ENCODE measurements at places on chromosomes 6 and 20.

- no peak for DNase-seq
These were observed 25.0 kb downstream of the L3MBTL1 start for GRCh38 chr20:43532416-43533055.

GRCh38 chr6:3226042-3226441 lies 1.4 kb downstream of the TUBB2B start:
- DNase-seq: no peak

DNA sequence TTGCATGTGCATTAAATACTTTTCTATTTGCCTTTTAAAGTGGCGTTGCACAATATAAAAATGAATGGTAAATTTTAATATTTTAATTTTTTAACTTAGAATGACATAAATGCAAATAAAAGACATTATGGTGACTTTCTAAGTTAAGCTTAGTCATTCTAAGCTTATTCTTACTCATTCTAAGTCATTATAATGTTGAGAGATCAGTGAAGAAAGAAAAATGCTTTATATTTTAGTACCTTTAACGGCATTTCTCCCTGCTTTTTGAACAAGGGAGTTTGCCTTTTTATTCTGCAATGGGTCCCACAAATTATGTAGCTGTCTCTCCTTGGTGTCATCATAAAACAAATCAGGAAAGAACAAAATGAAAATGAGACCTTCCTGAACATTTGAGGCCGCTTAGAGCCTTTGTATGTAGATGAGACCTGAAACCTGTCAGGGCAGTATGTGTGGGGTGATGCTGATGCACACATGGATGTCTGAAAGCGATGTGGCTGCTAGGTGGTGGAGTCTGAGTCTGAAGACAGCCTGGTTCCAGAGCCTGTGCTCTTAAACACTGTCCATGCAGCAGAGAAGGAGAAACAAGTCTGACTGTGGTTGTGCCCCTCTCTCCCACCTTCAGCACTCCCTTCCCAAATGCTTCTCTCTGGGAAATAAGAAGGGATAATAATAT lies 158.0 kb downstream of the PHF3 start:
- DNase-seq: no peak

DNA sequence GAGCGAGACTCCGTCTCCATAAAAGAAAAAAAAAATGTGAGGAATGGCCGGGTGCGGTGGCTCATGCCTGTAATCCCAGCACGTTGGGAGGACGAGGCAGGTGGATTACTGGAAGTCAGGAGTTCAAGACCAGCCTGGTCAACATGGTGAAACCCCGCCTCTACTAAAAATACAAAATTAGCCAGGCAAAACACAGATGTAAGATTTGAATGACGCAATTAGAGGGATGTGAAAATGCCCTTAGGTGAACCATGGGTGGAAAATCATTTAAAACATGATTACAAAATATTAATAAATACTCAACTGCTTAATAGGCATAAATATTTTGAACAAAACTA lies 20.9 kb downstream of the COL9A3 start:
- DNase-seq: no peak

GRCh38 chr6:144559865-144560593 lies 274.9 kb downstream of the UTRN start:
- peak; percentile 12 for DNase-seq

GRCh38 chr6:113662688-113663333 lies 194.3 kb upstream of the MARCKS start:
- DNase-seq: no peak

- DNase-seq: no peak
These were observed 84.1 kb downstream of the TNFAIP3 start for GRCh38 chr6:137951064-137951597.

DNA sequence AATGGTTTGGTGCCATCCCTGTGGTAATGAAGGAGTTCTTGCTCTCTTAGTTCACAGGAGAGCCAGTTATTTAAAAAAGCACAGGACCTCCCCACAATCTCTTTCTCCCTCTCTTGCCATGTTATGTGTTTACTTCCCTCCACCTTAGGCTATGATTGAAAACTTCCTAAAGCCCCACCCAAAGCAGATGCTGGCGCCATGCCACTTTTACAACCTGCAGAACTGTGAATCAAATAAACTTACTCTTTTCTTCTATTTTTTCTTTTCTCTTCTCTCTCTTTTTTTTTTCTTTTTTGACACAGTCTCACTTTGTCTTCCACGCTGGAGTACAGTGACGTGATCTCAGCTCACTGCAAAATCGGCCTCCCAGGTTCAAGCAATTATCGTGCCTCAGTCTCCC lies 508.4 kb upstream of the EPHA7 start:
- DNase-seq: peak; percentile 67

DNA sequence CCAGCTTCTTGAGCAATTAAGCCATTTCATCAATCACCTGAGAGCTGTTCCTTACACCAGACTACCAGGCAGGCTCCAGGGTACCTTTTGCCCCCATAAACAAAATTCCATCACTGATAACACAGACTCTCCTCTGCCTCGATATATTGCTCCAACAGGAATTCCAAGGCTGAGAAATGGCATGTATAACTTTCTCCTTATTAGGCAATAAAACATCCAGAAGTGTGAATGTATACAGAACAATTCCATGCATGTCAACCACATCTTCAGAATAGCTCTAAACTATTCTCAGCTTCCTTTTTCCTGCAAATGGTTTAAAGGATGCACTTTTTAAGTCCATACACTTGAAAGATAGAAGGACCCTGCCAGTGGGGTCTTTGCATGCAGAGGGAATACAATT lies 73.8 kb downstream of the EDN3 start:
- no peak for DNase-seq

DNA sequence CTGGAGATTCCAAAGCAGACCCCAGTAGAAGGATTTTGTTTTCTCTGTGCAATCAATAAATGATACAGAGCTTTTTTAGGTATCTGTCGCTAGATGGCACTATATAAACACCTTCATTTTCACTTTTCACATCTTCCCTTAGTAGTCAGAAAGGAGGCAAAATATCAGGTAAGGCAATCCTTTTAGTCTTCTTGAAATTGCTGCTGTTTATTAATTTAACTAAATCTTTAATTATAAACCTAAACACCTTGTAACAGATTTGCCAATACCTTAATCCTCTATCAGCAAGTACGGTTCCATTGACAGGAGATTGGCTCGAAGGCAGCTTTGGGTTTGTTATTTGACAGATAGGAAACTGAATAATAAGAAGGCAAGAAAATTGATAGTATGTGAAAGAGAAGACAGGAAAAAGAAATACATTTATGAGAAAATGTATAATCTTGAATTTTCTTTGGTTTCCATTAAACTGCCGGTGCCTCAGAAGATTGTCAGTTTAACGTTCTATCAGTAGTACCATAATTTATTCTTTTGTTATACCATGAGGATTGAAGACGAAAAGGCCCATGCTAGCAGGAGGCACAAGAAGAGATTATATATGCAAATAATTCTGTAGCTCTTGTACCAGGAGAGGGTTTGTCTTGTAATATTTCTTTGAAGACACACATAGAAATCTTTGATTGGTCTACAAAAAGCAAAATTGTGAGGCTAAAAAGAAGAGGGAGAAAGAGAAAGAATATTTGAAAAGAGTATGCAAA lies 23.5 kb upstream of the IBTK start:
- no peak for DNase-seq

GRCh38 chr6:68473433-68474210 lies 161.5 kb upstream of the ADGRB3 start:
- no peak for DNase-seq

GRCh38 chr6:51513891-51514747 lies 573.3 kb downstream of the PKHD1 start:
- no peak for DNase-seq

- DNase-seq: no peak
These were observed 380.4 kb downstream of the CENPW start for GRCh38 chr6:126720304-126720703.

- DNase-seq: no peak
These were observed 55.8 kb downstream of the CEP43 start for GRCh38 chr6:167054987-167055386.

DNA sequence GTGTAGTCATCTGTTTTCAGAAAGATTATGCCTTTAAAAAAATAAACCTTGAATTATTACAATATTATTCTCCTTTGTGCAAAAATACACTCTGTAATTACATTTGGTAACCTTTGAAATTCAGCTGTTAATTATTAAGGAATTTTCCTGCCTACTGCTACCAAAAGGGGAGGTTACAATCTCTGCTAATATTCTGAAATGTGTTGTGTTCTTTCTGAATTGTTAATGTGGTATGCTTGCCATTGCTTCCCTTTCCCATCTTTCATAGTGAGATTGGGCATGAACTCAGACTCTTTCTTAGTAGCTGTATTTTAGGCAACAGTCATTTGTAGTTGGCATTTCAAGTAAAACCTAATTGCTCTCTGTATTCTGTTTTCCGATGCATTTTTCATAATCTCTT lies 73.0 kb downstream of the PHF3 start:
- DNase-seq: no peak

DNA sequence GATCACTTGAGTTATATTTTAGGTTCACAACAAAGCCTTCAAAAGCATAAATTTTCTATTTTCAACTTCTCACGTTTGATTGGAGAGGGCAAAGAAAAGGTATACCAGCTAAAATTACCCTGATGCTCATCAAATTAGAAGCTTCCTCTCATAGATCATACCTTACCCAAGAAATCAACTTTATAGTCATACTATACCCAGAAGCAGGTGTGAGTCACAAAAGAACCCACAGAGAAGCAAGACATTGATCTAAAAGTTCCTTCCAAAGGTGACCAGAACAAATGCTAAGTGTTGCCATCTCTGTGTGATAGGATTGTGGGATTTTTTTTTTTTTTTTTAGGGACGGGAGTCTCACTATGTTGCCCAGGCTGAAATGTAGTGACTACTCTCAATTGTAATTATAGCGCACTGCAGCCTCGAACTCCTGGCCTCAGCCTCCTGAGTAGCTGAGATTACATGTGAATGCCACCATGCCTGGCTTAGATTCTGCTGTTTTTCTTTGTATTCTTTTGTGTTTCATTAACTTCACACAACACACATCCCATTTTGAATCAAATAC lies 3.3 kb downstream of the EIF2S2 start:
- DNase-seq: no peak

GRCh38 chr6:150694889-150695288 lies 95.2 kb downstream of the PLEKHG1 start:
- no peak for DNase-seq

DNA sequence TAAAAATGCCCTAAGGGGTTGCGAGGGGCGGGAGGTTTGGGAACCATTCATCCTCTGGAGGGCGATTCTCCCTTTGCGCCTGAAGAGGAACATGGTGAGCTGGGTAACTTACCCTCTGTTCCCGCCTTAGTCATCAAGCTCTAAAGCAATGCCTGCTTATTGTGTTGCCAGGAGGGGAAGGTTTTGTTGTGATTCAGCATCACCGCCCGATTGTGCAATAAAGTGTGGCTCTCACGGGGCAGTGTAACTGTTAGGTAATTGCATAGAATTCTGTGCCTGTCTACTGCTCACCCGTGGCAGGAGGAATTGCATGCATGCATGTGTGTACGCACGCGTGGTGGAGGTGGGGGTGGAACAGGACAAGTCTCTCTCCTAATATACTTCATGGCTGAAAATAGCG lies 95.5 kb upstream of the AGPAT4 start:
- DNase-seq: no peak

- DNase-seq: peak; percentile 52
These were observed 49.4 kb downstream of the TMEM242 start for GRCh38 chr6:157273756-157274470.

DNA sequence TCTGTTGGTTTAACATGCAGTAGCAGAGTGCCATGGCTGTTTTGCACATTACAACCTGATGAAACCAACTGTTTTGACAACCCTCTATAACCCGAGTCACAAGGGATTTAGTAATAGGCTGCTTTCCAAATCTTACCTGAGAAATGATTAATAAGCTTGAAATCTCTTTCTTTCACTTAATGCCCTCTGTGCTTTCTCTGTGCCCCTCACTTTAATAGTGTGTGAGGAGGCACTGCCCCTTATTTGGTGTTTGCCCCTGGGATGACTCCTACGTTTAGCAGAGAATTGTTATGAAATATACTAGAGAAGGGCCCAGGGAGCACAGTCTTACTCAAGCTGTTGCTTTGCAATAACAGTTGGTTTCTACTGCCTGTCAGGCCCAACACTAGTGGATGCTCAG lies 31.0 kb upstream of the PTCHD4 start:
- no peak for DNase-seq

DNA sequence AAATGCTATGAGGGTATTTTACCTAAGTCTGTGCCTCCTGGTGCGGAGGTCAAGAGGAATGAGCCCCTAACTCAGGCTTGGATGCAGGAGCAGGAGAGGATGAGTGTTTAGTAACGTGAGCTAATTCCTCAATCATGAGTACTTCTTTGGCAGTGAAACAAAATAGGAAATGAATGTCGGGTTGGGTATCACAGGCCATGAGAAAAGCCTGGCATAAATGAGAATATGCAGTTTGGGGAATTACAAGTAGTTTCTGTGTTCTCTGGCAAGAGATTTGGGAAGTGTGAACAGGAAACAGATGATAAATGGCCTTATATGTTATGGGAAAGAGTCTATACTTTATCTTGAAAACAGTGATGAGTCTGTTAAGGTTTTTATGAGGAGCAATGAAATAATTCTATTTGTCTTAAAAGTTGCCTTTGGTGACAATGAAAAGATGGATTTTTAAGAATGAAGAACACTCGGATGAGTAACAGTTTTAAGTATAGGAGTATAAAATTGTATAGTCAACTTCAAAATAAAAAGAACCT lies 59.0 kb upstream of the RNF146 start:
- no peak for DNase-seq

DNA sequence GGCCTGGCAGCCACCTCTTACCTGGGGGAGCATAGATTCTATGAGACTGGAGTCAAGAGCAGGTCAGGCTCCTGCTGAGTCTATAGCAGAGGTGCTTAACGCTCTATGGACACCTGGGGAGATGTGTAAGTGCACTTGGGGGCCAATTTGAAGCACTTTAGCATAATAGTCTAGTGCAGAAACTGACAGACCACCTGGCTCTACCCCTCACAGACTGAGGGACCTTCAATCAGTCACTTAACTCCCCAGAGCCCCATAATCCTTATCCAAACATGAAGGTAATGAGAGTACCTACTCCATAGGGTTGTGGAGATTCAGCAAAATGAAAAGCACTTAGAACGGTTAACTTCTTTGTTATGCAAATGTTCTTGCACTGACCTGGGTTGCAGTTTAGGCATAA lies 87.3 kb upstream of the SLC22A16 start:
- no peak for DNase-seq

DNA sequence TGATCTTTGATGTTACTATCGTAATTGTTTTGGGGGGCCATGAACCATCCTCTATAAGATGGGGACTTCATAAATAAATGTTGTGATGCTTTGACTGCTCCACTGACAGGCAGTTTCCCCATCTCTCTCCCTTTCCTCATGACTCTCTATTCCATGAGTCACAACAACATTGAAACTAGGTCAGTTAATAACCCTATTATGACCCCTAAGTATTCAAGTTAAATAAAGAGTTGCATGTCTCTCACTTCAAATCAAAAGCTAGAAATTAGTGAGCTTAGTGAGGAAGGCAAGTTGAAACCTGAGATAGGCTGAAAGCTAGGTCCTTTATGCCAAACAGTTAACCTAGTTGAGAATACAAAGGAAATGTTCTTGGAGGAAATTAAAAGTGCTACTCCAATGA lies 491.0 kb downstream of the HAO1 start:
- no peak for DNase-seq

- DNase-seq: no peak
These were observed 19.3 kb downstream of the FGD2 start for GRCh38 chr6:37024656-37025337.

- DNase-seq: no peak
These were observed 271.0 kb upstream of the HSF2 start for GRCh38 chr6:122128445-122128844.

GRCh38 chr6:2934057-2934456 lies 30.9 kb upstream of the SERPINB9 start:
- DNase-seq: no peak
